ENCODE measurements at places on chromosomes 13 and 19.

DNA sequence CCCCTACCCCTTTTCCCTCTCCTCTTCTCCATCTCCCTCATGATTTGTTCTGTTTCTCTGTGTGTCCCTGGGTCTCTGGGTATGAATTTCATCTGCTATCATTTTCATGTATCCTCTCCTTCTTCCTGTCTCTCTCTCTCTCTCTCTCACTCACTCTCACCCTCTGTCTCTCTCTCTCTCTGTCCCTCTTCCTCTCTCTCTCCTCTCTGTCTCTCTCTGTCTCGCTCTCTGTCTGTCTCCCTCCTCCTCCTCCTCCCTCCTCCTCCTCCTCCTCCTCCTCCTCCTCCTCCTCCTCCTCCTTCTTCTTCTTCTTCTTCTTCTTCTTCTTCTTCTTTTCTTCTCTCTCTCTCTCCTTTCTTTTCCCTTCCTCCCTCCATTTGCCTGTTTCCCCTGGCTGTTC is 3.3 kb upstream of the CACNG7 start:
- no peak for DNase-seq

DNA sequence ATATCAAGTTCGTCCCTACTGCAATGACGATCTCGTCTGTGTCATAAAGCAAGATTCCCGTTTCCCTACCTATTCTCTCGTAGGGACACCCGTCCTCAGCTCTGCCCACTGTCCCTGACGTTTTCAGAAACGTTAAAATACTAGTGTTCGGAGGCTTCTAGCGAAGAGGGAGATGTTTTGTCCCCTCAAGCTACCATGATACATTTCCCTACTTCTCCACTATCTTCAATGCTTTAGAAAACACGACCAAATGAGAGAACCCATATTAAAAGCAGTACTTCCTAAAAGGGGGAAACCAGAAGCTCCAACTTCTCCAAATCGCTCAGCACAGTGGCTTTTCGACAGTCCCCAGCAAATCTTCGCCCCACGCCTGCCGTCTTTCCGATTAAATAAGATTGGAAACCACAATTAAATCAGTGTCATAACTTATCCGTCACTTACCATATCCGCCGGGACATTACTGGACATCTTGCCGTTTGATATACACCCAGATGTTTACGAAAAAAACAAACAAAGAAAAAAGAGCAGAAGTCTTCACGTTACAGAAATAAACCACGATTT is 1.3 kb downstream of the UBL3 start:
- DNase-seq, result peak; percentile 35

GRCh38 chr13:77373502-77373901 is 46.6 kb upstream of the MYCBP2 start:
- DNase-seq, result no peak

DNA sequence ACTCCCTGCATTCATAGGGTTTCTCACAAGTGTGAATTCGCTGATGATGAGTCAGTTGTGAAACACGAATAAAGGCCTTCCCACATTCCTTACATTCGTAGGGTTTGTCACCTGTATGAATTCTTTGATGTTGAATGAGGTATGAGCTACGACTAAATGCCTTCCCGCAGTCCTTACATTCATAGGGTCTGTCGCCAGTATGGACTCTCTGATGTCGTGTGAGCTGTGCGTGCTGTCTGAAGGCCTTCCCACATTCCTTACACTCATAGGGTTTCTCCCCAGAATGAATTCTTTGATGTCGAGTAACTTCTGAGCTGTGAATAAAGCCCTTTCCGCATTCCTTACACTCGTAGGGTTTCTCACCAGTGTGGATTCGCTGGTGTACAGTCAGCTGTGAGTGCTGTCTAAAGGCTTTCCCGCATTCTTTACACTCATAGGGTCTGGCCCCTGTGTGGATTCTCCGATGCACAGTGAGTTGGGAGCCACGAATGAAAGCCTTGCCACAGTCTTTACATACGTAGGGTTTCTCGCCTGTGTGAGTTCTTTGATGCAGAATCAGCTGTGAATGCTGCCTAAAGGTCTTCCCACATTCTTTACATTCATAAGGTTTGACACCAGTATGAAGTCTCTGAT is 30.5 kb upstream of the COX7A1 start:
- DNase-seq, result peak; percentile 95

- peak; percentile 42 for DNase-seq
Observed at GRCh38 chr13:38872693-38873092, 117.9 kb downstream of the STOML3 start.

GRCh38 chr19:34725400-34725799 is 8.6 kb upstream of the ZNF181 start:
- DNase-seq, result no peak

GRCh38 chr13:38899571-38899970 is 91.1 kb downstream of the STOML3 start:
- DNase-seq, result no peak

GRCh38 chr19:18377026-18377425 is 8.9 kb upstream of the GDF15 start:
- no peak for DNase-seq

DNA sequence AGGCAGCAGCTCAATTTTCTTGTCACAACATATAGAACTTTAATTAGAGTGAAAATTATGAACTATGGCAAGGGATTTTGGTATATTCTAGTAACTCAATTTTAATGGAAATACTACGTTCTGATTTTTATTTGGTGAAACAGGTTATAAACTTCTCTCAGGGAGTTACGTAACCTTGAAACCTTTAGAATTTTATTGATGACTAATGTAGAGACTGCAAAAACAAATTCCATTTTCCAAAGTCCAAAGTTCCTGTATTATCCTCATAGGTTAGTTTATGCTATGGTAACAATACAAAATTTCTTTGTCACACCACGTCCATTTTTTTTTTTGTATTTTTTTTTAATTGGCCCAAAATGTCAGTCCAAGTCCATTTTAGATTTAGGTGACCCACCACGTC is 185.7 kb downstream of the KLF5 start:
- no peak for DNase-seq

DNA sequence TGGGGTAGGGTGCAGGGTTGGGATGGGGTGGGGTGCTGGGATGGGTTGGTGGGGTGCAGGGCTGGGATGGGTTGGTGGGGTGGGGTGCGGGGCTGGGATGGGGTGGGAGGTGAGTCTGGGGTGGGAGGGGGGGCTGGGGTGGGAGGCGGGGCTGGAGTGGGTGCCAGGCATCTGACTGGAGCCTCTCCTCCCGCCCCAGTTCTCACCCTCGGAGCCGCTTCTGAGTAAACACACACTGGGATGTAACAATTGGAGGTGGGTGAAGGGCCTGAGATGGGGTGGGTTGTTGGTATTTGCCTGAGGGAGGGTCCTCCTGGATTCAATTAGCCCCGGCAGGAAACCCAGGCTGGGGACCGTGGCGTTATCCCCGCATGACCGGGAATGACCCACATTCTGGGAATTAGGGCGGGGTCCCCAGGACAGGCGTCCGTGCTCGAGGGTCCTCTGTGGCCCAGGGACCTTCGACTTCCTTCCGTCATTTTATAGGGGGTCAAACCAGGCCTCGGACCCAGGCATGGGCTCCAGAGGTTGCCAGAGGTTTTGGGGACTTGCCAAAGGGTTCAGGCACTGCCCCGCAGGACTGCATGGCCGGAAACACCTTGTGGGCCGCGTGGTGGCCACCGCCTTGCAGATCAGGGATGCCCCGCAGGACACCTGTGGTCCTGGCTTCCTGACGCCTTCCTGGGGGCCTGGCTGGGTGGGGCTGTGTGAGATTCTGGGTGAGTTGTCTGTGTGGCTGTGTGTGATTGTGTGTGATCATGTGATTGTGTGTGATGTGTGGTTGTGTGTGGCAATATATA is 1.4 kb downstream of the TMPRSS9 start:
- no peak for DNase-seq

GRCh38 chr13:55615081-55615480 is 1525.6 kb upstream of the PRR20A start:
- no peak for DNase-seq

GRCh38 chr13:71879129-71879535 is 12.1 kb upstream of the DACH1 start:
- peak; percentile 23 for DNase-seq

DNA sequence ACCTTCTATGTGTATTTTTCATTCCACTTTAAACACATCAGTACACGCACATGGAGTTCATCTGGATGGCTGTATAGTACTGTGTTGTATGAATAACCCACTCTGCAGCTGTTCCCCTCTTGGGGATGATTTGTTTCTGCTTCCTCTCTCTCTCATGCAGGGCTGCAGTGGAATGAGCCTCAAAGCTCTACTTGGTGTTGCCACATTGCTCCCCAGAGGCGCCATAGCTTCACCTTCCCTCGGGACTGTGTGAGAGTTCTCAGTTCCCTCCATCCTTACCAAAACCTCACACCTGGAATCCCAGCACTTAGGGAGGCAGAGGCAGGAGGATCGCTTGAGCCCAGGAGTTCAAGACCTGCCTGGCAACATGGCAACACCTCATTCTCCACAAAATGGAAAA is 28.4 kb upstream of the GPR183 start:
- DNase-seq, result peak; percentile 17

GRCh38 chr19:34961775-34962686 is 2.0 kb downstream of the ZNF792 start:
- peak; percentile 19 for DNase-seq

GRCh38 chr19:49921871-49922795 is 6.9 kb upstream of the ATF5 start:
- peak; percentile 68 for DNase-seq

DNA sequence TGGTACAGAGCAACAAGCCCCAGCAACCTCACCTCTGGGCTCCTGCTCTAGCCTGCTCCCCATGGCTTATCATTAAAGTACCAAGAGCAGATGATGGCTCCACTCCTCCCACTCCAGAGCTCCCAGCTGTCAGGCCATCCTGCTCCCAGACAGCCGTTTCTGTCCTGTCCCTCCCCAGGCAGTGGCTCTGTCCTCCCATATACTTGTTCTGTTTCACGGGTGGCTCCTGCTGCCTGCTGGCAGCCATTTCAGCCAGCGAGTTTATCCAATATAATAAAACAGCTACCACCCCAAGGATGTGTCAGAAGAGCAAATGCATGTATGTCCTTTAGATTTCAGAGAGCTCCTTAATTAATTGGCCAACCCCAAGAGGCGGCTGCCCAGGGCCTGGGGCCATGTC is 79.4 kb upstream of the VSTM2B start:
- DNase-seq, result no peak

GRCh38 chr13:21010621-21011020 is 50.8 kb downstream of the LATS2 start:
- peak; percentile 35 for DNase-seq

DNA sequence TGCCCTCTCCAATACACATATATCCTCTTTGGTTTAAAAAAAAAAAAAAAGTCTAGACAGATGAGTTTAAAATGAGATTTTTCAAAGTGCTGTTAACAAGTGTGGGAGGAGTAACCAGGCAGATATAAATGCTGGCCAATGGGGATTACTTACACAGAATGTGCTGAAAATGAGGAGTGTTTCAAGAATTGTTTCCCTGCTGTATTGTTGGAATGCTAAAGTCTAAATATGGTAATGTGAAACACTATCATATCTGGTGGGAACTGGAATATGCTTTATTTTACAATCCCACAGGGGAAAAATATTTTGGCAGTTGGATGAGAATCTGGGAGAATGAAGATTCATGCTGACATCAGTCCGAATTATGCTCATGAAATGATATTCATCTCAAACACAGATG is 250.7 kb downstream of the DCT start:
- DNase-seq, result peak; percentile 83

DNA sequence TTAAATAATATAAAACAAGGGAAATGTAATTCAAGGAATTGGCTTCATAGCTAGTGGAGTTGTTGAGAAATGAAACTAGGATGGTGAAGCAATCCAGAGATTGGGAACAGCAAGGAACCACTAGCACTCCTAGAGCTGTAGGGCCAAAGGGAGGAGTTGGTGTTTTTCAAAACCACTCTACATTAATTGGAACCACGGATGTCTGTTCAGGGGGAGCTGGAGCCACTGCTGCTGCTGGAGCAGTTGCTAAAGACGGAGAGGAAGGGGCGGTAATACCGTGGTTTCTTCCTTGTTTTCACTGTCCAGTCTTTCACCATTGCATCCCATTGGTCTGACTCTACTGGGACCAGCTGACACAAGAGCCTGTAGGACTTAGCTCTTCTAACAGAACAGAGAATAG is 8.5 kb downstream of the DNAJC15 start:
- no peak for DNase-seq

- DNase-seq, result no peak
Observed at GRCh38 chr13:51091839-51092238, 19.2 kb downstream of the C13orf42 start.

DNA sequence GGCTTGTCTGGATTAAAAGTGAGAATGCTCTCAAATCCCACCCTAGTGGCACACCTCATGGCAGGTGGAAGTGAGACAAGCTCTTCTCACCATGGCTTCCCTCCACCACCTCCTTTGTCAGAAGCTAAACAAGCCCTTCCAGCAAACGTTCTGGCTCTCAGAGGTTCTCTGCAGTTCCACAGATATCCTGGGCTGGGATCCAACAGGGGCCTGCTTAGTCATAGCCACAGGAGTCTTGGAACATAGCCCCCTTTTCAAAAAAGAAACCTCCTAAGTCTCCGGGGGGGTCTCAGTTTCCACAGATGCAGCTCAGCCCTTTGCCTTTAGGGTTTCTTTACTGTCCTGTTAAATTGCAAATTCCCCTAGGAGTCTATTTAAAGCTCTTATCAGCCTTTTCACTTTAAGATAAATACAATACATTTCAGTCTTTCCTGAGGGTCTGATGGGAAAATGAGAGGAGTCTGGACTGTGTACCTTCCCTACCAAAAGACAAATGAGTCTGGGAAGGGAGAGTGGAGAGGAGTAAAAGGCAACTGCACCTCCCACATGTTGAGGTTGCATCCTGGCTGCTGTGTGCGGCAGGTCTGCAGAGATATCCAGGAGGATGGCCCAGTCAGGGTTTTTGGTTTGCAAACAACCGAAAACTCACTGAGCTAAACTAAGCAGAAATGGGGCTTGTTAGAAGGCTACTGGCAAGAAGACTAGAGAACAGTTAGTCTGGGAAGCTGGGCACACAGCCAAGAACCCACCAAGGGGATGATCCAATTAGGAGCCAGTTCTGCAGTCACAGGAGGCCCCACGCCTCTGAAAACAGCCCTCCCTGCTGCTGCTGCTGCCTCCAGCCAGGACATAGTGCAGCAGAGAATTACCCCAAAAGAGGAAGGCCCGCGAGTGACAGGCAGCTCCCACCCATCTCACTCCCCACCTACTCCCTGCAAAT is 41.4 kb upstream of the SERP2 start:
- peak; percentile 96 for DNase-seq

GRCh38 chr13:48492470-48493065 is 40.3 kb downstream of the RCBTB2 start:
- peak; percentile 57 for DNase-seq

GRCh38 chr19:18895824-18896341 is at the start of gene CERS1:
Gene CERS1, minus strand, starts transcription at chr19:18896158. Its CDS starts 86 bp downstream, at chr19:18896072.
- DNase-seq, result no peak
